ENCODE measurements at places on chromosomes 11 and 22.

DNA sequence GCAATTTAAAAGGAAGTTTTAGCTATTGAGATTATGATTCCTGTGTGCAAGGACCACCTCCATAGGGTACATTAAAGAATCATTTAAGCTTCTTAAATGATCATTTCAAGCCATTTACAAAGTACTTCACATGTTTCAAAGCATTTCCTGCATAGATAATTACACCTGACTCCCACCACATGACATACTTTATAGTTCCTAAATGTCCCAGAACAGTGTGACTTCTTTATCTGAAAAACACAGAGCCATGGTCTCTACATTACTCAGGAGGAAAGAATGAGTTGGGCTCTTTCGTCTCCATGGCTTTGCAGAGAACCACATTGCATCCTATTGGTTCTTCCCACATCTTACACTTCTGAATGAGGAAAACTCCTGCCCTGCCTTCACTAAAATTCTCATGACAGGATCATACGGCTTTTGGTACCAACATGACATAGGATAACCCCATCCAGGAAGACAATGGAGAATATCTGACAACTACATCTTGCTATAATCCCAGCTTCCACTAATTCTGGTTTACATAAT, 88.6 kb downstream of the ETS1 start:
- peak; percentile 80 for DNase-seq

GRCh38 chr11:57662893-57663292, 5.0 kb upstream of the ZDHHC5 start:
- DNase-seq: peak; percentile 55

DNA sequence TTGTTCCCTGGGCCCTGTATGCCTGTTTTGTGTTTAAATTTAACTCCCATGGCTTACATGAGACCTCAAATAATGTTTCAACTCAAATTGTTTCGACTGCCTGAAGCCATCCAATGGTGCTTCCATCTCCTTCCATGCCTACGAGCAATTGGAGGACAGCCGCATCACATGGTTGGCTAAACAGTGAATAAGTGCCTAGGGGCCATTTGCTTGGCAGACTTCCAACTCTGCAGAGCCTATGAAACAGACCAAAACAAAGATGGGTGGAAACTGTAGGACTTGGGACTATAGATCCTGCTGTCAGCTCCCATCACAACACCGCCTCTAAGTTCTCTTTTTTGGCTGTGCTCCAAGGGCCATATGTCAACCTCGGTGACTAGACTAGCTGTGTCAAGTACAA, 84.1 kb downstream of the PARVA start:
- no peak for DNase-seq

GRCh38 chr22:27795053-27795452, 6.5 kb downstream of the MN1 start:
- no peak for DNase-seq

DNA sequence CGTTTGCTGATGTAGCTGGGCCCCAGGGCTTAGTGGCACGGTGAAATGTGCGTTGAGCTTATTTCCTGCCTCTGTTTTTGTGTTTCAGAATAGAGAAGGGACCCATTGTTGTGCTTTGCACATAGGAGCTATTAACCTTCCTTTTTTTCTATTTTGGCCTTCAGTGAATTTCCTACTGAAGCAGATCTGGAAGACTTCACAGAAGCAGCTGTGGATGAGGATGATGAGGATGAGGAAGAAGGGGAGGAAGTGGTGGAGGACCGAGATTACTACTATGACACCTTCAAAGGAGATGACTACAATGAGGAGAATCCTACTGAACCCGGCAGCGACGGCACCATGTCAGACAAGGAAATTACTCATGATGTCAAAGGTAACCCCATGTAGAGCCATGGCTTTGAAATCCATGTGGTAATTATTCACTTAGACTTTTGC, 37.4 kb upstream of the ST14 start:
- DNase-seq: no peak

DNA sequence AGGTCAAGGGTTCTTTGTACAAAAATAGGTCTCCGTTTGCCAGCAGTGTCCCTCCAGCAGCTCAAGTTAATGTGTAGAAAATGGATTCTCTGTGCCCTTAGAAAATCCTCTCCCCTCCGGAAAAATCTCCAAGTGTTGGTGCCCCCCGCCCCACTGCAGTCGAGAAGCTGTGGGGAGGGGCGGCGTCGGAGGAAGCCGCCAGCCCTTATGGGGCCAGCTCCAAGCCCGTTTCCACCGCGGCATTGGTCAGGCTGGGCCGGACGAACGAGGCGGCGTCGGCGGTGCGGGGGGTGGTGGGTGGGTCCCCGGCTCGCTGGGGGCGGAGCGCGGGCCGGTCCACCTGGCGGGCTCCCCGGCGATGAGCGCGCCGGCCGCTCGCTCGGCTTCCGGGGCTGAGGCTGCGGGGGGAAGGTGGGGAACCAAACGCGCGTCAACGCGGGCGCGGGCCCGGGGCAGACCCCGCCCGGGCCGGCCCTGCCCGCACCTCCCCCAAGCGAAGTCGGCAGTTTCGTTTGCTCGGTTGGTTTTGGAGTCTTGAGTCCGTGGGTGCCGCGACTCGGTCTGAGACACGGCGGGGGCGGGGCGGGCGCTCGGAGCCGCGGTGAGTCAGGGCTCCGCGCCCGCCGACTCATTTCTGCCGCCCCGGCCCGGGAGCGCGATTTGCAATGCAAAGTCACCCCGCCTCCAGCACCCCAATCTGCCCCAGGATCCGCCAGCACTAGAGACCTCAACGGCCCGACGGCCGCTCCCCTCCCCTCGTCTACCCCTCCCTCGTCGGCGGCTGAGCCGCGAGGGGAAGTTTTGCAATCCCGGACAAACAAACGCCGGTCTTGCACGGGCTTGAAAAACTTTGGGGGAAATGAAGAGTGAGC, 1.4 kb downstream of the ASCL2 start:
- DNase-seq: peak; percentile 23

- peak; percentile 5 for DNase-seq
Measured at GRCh38 chr22:34019190-34019845, 99.0 kb upstream of the LARGE1 start.

- peak; percentile 74 for DNase-seq
Measured at GRCh38 chr11:16942342-16942741, 71.9 kb downstream of the PLEKHA7 start.

DNA sequence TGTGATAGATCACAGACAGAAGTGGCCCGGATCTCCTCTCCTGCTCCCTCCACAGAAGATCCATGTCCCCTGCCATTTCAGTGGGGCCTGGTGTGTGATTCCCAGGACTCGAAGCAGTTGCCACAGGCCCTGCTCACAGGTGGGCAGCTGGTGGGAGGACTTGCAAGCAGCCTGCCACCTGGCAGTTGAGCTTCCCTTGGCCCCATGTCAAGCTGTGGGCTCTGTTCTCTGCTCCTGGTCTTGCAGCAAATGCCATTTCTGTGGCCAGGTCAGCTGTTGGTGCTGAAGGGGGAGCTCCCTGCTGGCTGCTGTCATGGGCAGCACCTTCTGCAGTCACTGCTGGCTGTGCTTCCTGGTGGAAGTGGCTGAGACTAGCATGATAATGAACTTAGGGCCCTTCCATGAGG, 59.1 kb upstream of the SLC22A12 start:
- DNase-seq: peak; percentile 20
